ENCODE measurements at places on chromosomes 2 and 18.

- no peak for DNase-seq
Measured at GRCh38 chr2:107383691-107384090, 443.0 kb upstream of the RGPD4 start.

DNA sequence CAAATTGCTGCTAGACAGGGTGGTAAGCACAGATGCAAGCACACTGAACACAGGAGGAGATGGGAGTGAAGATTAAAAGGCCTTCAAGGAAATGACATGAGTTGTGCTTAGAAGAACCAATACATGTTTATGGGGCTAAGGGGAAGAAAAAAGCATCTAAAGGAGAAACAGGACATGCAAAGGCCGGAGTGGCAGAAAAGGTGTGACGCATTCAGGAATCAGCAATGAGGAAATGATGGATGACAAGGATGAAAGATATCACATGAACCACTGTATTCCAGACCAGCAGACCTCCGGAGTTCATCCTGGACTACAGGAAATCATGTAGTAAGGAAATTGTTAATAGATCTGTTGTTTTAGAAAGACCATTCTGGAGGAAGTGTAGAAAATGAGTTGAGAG, 42.8 kb downstream of the PPP4R1 start:
- no peak for DNase-seq

GRCh38 chr2:127683757-127684156, 8.4 kb upstream of the LIMS2 start:
- DNase-seq: no peak

DNA sequence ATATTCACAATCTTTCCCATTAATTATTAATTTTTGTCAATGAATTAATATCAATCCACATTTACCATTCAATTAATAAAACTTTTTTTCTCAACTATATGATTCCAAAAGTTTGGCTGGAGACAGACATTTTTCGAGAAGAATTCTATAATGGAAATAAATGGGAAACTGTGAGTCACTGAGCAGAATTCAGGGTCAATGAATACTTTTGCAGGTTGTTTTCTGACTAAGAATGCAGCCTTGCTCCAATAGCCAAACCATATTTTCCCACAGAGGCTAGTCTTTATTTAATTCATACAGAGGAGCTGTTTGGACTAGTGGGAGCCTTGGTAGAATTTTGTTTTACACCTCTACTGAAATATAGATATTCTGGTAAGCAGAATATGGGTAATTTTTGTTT, 82.3 kb downstream of the ARHGAP28 start:
- no peak for DNase-seq

GRCh38 chr18:33711514-33711913, 133.5 kb downstream of the ASXL3 start:
- DNase-seq: no peak

GRCh38 chr2:172777431-172777830, 41.8 kb downstream of the RAPGEF4 start:
- DNase-seq: no peak

DNA sequence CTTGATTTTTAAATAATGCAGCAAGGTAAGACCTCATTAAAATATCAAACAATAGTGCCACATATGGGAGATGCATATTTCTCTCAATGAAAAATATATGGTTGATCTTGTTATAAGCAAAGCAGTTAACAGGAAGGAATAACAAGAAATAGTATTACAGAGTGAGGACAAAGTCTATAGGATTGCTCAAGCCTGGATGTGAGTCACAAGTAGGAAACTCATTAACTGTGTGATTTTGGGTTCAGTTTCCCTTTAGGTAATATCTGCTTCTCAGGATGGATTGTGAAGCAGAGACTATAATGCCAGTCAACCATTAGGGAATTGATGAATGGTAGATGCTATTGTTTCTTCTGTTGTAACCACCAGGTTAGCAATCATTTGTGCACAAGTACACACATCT, 42.9 kb upstream of the SPHKAP start:
- no peak for DNase-seq

DNA sequence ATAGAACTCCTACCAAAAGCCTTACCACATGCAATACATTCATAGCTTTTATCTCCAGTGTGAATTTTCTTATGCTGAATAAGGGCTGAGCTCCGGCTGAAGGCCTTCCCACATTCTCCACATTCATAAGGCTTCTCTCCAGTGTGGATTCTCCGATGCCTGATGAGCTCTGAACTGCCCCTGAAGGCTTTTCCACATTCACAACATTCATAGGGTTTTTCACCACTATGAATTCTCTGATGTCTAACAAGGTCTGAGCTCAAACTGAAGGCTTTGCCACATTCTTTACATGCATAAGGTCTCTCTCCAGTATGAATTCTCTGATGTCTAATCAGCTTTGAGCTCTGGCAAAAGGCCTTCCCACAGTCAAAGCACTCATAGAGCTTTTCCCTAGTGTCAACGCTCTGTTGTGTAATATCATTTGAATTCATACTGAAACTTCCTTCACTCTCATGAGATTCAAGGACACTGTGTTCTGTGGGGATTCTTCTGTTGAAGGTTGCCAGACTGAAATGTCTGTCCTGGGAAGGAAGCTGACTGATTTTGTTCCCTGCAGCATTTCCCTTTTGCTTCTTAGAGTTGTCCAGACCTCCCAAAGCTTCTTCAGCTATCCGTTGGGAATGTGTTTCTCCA, 12.9 kb downstream of the ZNF397 start:
- no peak for DNase-seq

DNA sequence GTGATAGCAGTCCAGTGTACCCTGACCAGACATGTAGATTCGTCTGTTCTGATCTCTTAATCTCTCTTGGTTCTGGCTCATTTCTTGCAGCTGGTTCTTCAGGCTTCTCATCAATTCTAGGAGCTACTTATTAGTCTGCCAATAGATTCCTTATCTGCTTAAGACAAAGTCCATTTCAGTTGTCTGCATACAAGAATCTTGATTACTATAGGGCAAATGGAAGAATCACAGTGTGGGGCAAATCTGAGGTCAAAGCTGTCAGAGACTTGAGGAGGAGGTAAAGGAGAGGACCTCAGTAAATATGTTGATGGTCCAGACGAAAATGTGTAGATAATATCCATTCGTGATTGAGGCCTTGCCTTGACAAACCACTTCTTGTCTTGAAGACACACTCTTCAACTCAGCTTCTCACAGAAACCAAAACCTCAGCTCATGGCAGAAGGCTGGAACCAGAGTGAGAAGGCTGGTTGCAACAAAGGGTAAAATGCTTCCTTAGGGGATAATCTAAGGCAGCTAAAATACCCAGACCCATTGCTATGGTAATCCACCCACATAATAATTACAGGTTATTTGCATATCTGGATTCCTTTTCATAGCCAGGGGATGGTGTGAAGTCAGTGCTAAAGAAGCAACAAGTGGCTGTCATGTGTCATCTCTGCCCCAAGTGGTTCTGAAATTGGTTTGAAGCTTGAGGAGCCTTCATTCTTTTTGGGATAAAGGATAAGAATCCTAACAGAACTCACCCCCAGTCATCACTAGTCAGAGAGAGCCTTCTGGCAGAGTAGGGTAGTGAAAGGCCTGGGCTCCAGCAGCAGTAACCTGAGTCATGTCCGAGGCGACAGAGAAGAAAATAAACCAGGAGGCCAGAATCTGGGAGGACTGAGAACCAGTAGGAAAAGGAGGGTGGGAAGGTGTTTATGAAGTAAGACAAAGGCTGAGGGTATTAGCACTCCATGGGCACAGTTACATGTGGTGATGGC, 29.2 kb upstream of the PELI1 start:
- DNase-seq: no peak

- DNase-seq: no peak
Measured at GRCh38 chr18:30359521-30359920, 683.0 kb downstream of the DSC3 start.

DNA sequence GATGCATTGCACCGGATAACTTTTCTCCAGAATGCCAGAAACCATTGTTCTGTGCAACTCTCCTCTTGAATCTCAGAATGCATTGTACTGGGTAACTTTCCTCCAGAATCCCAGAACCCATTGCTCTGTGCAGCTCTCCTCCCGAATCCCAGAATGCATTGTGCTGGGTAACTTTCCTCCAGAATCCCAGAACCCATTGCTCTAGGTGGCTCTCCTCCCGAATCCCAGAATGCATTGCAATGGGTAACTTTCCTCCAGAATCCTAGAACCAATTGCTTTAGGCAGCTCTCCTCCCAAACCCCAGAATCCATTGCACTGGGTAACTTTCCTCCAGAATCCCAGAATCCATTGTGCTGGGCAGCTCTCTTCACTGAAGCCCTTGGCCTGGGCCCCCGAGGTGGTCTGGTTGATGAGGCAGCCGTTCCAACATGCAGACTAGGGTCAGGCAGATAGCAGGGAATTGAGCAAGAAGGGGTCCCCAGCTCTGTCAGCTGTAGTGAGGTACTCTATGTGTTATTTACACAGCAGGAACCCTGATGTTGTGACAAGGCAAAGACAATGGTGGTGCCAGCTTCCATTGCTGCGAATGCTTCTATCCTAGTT, 9.4 kb downstream of the FOSL2 start:
- no peak for DNase-seq

DNA sequence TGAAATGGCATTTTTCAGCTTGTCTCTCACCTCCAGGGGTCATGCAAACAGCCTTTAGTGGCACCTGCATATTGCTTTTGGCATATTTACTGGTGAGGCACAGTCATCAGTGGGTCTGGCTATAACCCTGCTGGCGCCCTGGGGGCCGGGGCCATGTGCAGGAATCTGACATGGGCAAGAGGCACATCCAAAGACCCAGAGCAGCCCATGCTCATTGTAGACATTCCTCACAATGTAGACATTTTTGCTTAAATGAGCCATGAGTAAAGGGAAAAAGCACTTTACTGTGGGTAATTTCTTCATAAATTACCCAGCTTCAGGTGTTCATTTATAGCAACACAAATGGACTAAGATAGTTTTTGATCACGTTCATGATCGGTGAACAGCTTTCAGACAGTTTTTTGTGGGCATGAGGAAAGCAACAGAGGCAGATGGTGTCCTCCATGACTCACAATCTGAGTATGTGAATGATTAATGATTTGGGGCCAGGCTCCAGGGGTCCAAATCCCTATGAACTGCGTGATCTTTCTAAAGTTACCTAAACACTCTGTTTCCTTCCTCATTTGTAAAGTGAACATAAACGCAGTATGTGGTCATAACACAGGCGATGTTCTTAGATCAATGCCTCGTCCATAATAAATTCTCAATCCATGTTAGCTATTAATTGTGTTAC, 85.8 kb downstream of the LIPG start:
- no peak for DNase-seq

DNA sequence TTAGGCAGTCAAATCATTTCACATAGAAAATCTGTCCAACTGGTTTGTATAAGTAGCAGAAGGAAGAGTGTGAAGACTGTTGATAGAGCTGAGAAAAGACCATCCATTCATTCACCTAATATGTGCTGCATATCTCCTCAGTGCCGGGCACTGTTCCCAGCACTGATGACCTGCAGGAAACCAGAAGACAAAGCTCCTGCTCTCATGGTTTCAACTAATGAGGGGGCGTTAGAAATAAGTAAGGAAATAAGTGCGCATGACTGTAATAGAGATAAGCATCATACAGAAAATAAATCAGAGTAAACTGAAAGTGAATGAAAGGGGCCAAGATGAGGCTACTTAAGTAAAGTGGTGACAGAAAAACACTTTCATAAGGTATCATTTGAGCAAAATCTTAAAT, 427.5 kb upstream of the CDH20 start:
- DNase-seq: no peak

GRCh38 chr2:214593727-214594126, 182.9 kb downstream of the VWC2L start:
- DNase-seq: no peak

DNA sequence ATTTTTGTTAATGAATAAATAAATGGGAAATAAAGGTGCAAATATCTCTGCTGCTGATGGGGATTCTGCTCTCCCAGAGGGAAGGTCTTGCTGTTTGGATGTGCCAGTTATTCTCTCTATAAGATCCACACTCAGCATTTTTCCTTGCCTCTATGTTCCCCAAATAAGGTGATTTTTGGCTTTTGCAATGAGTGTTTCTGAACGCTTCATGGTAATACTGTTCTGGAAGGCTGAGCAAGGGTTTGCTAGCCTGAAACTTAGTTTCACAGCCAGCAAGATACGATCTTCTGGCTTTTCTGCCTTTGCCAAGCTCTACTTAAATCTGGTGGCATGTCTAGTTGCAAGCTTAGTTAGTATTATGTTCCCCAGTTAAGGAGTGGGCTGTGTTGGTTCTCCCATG, 114.6 kb downstream of the LPIN1 start:
- no peak for DNase-seq

- DNase-seq: no peak
Measured at GRCh38 chr2:187171318-187171717, 276.7 kb downstream of the CALCRL start.

- DNase-seq: no peak
Measured at GRCh38 chr2:70460333-70460732, 93.3 kb downstream of the TGFA start.

- DNase-seq: no peak
Measured at GRCh38 chr2:64987001-64987955, 1.9 kb upstream of the SLC1A4 start.

DNA sequence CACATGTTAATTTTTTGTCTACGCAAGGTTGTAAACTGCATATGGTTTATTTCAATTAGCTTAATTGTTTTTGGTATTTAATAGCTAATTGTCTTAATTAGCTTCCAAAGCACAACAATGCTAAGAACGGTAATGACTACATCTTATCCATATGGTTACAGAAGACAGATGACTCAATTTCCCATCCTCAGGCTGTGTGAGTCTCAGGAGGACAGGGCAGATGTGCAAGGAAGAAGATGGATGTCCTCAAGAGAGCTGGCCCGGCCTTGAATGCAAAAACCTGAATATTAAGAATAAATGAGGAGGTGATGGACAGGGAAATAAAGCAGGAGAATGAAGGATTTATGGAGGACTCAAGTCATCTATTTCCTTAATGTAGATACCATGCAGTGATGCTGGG, 31.4 kb downstream of the SLC4A3 start:
- DNase-seq: no peak

- DNase-seq: no peak
Measured at GRCh38 chr18:24274837-24275236, 122.8 kb downstream of the OSBPL1A start.

GRCh38 chr2:137659616-137660015, 304.7 kb upstream of the HNMT start:
- DNase-seq: no peak

DNA sequence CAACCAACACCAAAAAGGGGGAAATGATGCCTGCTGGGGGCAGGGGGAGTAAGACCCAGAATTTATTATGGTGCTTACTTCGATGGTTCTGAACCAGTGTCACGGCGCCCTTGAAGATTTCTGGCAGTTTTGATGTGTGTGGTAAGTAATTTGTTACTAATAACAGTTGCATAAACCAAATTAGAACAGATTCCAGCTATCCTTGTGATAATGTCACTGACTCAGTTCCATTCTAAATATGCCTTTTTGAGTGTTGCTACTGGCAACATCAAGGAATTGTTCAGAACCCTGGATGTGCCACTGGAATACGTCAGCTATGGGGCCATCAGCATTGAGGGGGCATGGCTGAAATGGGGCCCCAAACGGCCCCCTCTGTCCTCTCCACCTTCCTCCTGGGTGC, 11.6 kb downstream of the SAG start:
- no peak for DNase-seq

- DNase-seq: no peak
Measured at GRCh38 chr2:103152556-103152955, 390.7 kb downstream of the TMEM182 start.
